ENCODE measurements at places on chromosomes 1 and 21. TPM values are rescaled to one million over a fixed set of nuclear protein-coding genes. Genes with fewer than 3 reads are reported as not detected.

DNA sequence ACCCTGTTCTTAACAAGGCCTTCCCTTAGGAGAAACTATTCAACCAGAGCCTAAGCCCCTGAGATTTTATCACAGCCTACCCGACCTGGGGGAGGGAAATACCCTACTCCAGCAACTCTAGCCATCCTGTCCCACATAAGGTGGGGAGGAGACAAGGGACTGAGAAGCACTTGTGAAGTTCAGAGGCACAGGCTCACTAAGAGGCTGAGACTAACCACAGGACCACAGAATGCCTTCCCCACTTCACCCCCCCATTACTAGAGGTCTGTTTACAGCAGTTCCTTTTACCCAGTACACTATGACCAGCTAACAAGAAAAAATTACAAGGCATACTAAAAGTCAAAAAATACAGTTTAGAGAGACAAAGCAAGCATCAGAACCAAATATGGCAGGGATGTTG lies 86.8 kb downstream of the TEX35 start:
- no peak for DNase-seq
- no peaks in the 10 kb centered on the region for H3K4me1 ChIP-seq
- no peak overlapping the region for H3K4me3 ChIP-seq
- H3K27ac ChIP-seq: no peak overlapping the region
- H3K36me3 ChIP-seq: no peaks in the 10 kb centered on the region

GRCh38 chr1:192949783-192950182 lies 109.4 kb downstream of the UCHL5 start:
- no peak for DNase-seq
- H3K36me3 ChIP-seq: no peaks in the 10 kb centered on the region
- no peak overlapping the region for H3K27ac ChIP-seq
- H3K4me3 ChIP-seq: no peak overlapping the region

DNA sequence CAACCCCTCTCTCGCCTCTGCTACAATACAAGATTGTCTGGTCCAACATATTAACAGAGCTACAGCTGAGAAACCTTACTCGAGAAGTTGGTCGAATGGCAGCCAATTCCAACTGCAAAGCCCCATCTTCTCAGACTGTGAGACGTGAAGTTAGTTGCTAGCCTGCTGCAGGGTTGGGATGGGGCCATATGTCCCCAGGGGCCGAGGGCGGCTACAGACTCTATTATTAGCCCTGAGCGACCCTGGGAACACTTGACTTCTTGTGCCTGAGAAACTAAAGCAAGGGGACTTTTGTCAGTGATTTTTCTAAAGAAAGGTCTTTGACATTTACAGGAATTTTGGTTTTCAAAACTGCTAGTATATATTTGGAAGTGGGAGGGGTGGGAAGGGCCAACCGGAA lies 13.7 kb downstream of the NCF2 start:
- H3K4me1 ChIP-seq: peaks cover 8% of the 10 kb centered on the region
- no peaks in the 10 kb centered on the region for H3K27me3 ChIP-seq
- no peaks in the 10 kb centered on the region for H3K36me3 ChIP-seq
- no peak for DNase-seq
- H3K27ac ChIP-seq: no peak overlapping the region

Gene TAF1A
- 22.9 TPM for total RNA-seq

DNA sequence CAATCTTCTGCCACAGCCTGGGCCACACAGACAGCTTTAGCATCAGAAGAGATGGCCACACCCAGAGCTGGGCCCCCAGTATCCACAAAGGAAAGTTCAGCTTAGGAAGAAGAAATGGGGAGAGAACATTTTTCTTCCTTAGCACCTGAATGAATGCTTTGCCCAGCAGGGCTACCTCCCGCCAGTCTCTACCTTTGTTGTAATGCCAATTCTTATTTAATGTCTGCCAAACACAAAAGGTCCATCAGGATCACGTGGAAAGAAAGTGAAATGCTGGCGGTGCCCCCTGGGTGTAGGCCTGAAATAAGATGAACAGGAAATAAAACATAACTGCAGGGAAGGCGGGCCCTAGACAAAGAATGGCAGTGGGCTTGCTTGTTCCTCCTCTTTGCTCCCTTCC lies 125.6 kb downstream of the CACNA1E start:
- DNase-seq: no peak
- no peaks in the 10 kb centered on the region for H3K36me3 ChIP-seq
- H3K4me3 ChIP-seq: no peak overlapping the region
- no peaks in the 10 kb centered on the region for H3K27me3 ChIP-seq

Gene TRAF5
- total RNA-seq: 33.7 TPM

Gene LRRC39
- 0.53 TPM for total RNA-seq

- no peak for DNase-seq
- no peak overlapping the region for H3K27ac ChIP-seq
- H3K4me3 ChIP-seq: no peak overlapping the region
- H3K36me3 ChIP-seq: no peaks in the 10 kb centered on the region
- H3K4me1 ChIP-seq: no peaks in the 10 kb centered on the region
Measured at GRCh38 chr1:1937061-1937460, 18.0 kb upstream of the TMEM52 start.

GRCh38 chr1:238484121-238484520 lies 593.4 kb upstream of the ZP4 start:
- no peak for DNase-seq
- no peak overlapping the region for H3K4me3 ChIP-seq
- no peak overlapping the region for H3K27ac ChIP-seq
- H3K4me1 ChIP-seq: no peaks in the 10 kb centered on the region

DNA sequence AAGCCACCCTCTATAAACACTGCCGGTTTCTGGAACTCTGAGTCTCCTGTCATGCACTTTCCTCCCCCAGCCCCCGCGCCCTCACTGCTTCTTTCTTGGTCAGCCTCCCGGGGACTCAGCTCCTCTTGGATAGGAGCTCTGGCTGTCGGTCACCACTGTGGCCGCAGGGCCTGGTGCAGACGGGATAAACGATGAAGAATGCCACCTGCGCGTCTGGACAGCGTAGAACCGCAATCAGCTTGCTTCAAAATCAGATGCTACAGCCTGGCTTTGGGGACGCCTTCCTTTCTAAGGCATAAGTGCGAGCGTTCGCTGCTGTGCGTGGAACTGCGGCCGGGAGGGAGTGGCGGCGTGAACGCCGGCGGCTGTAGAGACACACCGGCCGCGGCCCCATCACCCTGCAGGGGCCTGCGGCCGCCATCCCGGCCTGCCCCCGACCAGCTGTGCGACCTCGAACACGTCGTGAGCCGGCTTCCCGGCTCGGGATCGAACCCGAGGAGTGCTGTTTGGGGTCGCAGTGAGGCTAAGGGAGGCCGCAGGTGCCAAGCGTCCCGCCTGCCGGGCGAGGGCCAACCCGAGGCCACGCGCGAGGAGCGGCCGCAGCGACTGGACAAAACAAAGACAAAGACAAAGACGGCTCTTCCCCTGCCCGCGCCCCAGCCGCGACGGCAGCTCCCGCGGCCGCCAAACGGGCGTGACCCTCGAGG lies 688 bp downstream of the PTTG1IP start:
- peaks cover 56% of the 10 kb centered on the region for H3K4me1 ChIP-seq
- H3K4me3 ChIP-seq: peak overlapping the region; percentile 67
- peak; percentile 30 for DNase-seq
- H3K27ac ChIP-seq: peak overlapping the region; percentile 69
- no peaks in the 10 kb centered on the region for H3K27me3 ChIP-seq
- no peaks in the 10 kb centered on the region for H3K36me3 ChIP-seq

DNA sequence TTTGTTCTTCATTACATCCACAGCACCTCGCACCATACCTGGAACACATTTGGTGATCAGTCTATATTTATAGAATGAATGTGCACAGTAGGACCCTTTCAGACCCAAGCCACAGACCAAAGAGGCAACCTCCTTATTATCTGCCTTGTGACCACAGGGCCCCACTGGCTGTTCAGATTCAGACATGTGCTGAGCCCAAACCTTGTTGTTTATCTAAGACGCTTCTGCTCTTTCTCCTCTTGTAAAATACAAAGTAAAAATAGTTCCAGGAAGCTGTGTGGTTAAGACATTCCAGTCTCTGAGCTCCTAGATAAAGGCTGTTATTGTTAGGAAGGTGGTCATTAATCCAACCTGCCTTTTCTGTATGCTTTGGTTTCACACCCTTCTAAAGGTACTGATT lies 3.6 kb upstream of the SCMH1 start:
- H3K4me1 ChIP-seq: peaks cover 13% of the 10 kb centered on the region
- H3K27ac ChIP-seq: no peak overlapping the region
- H3K27me3 ChIP-seq: no peaks in the 10 kb centered on the region
- no peak overlapping the region for H3K4me3 ChIP-seq
- H3K36me3 ChIP-seq: no peaks in the 10 kb centered on the region

DNA sequence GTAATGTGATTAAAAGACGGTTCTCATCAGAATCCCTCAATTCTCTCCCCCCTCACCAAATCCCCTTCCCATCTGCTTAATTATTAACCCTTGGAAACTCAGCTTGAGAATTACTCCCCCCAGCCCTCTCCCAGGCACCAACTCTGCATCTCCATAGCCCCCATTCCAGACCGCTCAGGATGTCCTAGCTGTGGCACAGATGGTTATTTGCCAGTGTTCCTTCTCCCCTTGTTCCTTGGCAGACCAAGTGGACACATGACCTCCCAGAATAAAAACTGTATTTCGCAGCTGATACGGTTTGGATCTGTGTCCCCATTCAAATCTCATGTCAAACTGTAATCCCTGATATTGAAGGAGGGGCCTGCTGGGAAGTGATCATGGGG lies 14.6 kb downstream of the HENMT1 start:
- H3K27ac ChIP-seq: peak overlapping the region; percentile 83
- no peaks in the 10 kb centered on the region for H3K27me3 ChIP-seq
- peak overlapping the region; percentile 44 for H3K4me3 ChIP-seq
- peaks cover 59% of the 10 kb centered on the region for H3K4me1 ChIP-seq
- DNase-seq: no peak

Gene DYNLT5
- total RNA-seq: not detected

DNA sequence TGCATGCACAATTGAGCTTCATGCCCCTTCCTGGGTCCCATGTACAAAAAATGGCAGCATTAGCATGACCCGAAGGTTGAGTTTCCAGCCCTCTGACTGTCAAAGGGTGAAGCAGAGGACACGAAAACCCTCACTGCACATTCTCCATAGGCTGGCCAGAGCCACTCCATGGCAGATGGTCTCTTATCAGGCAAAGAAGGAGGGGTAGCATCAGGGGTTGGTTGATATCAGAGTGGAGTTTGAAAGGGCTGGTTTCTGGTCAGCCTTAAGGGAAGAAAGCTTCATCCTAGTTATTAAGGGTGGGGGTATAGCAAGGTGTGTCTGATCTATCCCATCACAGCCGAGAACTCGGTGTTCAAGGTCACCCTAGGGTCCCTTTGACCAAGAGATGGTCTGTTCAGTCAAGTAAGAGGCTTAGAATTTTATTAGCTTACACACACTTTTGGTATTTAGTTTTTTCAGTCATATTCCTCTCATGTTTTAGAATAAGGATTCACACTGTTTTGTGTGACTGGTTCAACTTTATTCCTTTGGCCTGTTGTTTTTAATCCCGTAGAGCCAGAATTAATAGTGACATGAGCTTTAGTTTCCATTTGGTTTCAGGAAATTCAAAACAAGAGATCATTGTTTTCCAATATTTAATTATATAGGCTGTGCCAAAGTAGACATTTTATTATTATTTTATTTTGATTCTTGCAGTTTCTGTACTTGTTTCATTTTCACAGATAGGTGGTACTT lies 199.9 kb upstream of the FMN2 start:
- no peaks in the 10 kb centered on the region for H3K27me3 ChIP-seq
- H3K4me1 ChIP-seq: no peaks in the 10 kb centered on the region
- no peak overlapping the region for H3K4me3 ChIP-seq
- no peaks in the 10 kb centered on the region for H3K36me3 ChIP-seq
- no peak for DNase-seq

DNA sequence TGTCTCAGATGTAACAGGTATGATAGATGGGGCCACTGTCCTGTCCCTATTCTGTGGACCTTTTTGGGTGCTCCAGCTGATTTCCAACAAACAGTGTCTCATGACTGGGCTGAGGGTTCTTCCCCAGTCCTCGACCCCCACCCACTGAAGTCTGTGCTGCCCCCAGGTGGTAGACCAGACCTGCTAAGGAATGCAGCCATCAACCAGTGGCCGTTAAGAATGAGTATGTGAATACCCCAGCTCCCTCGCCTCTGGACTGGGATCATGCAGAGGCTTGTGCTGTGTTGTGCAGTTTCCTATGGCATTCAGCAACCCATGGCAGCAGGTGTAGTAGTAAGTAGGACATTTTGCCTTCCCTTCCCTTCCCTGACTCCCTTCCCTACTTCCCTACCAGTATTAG lies 183.1 kb upstream of the KAZN start:
- H3K36me3 ChIP-seq: no peaks in the 10 kb centered on the region
- DNase-seq: no peak
- no peak overlapping the region for H3K4me3 ChIP-seq
- no peaks in the 10 kb centered on the region for H3K27me3 ChIP-seq

Gene ESRRG
- total RNA-seq: not detected

DNA sequence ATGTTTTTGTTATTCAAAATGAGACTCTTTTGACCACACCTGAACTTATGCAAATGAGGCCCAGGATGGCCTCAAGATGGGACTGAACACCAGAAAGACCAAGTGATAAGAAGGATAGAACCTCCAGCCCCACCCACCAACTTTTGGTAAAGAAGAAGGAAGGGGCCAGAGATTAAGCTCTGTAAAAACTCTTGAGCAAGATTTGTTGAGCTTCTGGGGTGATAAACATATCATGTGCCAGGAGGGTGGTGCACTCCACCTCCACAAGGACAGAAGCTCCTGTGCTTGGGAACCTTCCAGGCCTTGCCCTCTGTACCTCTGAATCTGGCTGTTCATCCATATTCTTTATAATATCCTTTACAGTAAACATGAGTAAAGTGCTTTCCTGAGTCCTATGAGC lies 5.3 kb downstream of the RSPH1 start:
- no peaks in the 10 kb centered on the region for H3K36me3 ChIP-seq
- H3K27ac ChIP-seq: no peak overlapping the region
- no peak overlapping the region for H3K4me3 ChIP-seq
- H3K4me1 ChIP-seq: peaks cover 3% of the 10 kb centered on the region
- no peaks in the 10 kb centered on the region for H3K27me3 ChIP-seq
- no peak for DNase-seq

- no peak overlapping the region for H3K27ac ChIP-seq
- no peak for DNase-seq
- H3K27me3 ChIP-seq: no peaks in the 10 kb centered on the region
- H3K36me3 ChIP-seq: no peaks in the 10 kb centered on the region
Measured at GRCh38 chr1:201696217-201696761, 132.7 kb upstream of the IPO9 start.

- no peaks in the 10 kb centered on the region for H3K36me3 ChIP-seq
Measured at GRCh38 chr1:74731399-74732052, 1.3 kb downstream of the CRYZ start.

DNA sequence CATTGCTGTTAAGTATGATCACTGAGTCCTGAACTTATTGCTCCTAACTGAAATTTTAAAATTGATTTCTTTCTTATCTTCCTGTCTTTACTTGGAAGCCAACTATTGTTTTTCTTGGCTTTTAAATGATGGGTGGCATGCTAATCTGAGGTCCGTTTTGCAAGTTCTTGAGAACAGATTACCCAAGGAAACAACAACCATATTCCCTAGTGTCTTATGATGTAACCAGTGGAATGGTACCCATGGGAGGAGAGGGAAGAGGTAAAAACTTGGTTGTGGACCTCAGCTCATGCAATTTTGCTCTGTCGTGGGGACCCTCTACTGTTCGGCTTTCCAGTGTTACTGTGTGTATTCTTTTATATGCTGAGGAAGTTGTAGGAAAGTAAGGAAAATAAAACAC lies 454.8 kb upstream of the ADAMTS5 start:
- H3K27ac ChIP-seq: no peak overlapping the region
- no peaks in the 10 kb centered on the region for H3K36me3 ChIP-seq
- H3K4me1 ChIP-seq: no peaks in the 10 kb centered on the region
- DNase-seq: no peak
- no peak overlapping the region for H3K4me3 ChIP-seq
- no peaks in the 10 kb centered on the region for H3K27me3 ChIP-seq

Data from CD8-positive, alpha-beta memory T cell (primary cell).